ENCODE measurements at places on chromosomes 7 and 10. TPM values are rescaled to one million over a fixed set of nuclear protein-coding genes. Genes with fewer than 3 reads are reported as not detected.

Gene PTPN20
- 0.42 TPM for total RNA-seq

Gene WEE2
- total RNA-seq = 0.09 TPM

Gene SUGCT
- 21.4 TPM for total RNA-seq

Gene CRCP
- total RNA-seq = 30.0 TPM

Gene ADCY1
- total RNA-seq = 22.9 TPM

Gene ANLN
- total RNA-seq = 56.7 TPM

Gene GIMAP6
- 0.09 TPM for total RNA-seq

- peak within 1 kb of the TSS; percentile 90 for H3K27ac ChIP-seq
- DNase-seq = peak; percentile 91
- no peaks in the 10 kb centered on the region for H3K36me3 ChIP-seq
- H3K4me3 ChIP-seq = peak within 1 kb of the TSS; percentile 66
- peaks cover 38% of the 10 kb centered on the region for H3K4me1 ChIP-seq
Measured at GRCh38 chr10:11017570-11018431, at the start of gene CELF2. CELF2 (plus strand) TSS chr10:11017872; CDS start chr10:11018090, 218 bp downstream.

DNA sequence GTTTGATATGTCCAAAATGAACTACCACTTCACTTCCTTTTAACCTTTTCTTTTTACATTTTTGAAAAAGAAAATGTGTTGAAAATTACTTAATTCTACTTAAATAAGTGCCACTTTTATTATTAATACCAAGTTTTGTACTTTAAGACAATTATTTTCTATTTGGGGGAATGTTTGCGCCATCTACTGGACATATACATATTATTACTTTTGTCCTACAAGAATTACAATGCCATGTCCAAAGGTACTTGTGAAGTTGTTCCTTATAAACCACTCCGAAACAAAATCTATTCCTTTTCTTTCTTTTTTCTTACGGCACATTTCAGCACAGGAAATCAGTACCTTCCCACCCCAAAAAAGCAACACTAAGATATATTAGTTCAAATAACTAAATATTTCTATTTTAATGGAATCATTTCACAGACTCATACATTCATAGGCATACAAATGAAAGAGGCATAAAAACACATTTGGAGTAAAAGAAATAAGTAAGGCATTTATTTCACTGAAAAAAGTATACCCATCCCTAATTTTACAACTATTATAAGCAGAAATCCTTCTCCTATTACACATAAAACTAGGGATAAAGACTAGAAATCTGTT is 169.9 kb downstream of the RNF133 start:
- no peak overlapping the region for H3K4me3 ChIP-seq
- H3K27me3 ChIP-seq = no peaks in the 10 kb centered on the region
- DNase-seq = peak; percentile 61
- H3K36me3 ChIP-seq = no peaks in the 10 kb centered on the region
- no peak overlapping the region for H3K27ac ChIP-seq
- H3K4me1 ChIP-seq = no peaks in the 10 kb centered on the region

- H3K27ac ChIP-seq = no peak overlapping the region
- no peak overlapping the region for H3K4me3 ChIP-seq
- H3K4me1 ChIP-seq = peaks cover 21% of the 10 kb centered on the region
- no peak for DNase-seq
Measured at GRCh38 chr10:9656386-9656785, 1361.3 kb upstream of the CELF2 start.

DNA sequence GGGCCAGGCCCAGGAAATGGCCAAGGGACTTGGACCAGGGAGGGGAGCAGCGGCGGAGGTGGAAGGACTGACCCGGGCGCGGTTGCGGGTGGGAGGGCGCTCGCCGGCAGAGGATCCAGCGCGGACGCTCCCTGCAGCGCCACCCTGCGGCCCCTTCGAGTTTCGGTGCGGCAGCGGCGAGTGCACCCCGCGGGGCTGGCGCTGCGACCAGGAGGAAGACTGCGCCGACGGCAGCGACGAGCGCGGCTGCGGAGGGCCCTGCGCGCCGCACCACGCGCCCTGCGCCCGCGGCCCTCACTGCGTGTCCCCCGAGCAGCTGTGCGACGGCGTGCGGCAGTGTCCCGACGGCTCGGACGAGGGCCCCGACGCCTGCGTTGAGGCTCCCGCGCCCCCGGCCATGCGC is 16.8 kb upstream of the ZNF467 start:
- H3K27me3 ChIP-seq = peaks cover 35% of the 10 kb centered on the region
- H3K4me1 ChIP-seq = no peaks in the 10 kb centered on the region
- no peak overlapping the region for H3K27ac ChIP-seq
- DNase-seq = peak; percentile 32

DNA sequence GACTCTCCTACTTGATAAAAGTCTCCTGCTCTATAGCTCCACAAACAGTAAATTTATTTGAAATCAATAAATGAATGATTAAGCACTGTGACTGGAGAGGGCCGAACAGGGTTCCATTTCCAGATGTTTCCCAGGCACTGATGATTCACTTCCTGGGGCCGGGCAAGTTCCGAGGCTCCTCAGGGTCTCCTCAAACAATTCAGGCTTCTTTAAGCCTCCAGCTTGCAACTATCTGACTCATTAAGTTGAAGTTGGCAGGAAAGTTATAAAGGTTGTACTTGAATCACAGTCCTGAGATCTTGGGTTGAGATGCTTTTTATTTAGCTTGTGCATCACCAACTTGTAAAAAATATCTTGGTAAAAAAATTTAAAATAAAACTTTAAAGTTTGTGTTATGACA is 612.9 kb downstream of the DNAJB6 start:
- no peak overlapping the region for H3K27ac ChIP-seq
- no peaks in the 10 kb centered on the region for H3K36me3 ChIP-seq
- DNase-seq = no peak
- no peak overlapping the region for H3K4me3 ChIP-seq

GRCh38 chr7:16735020-16735419 is 18.5 kb upstream of the TSPAN13 start:
- no peaks in the 10 kb centered on the region for H3K27me3 ChIP-seq
- no peak overlapping the region for H3K27ac ChIP-seq
- H3K36me3 ChIP-seq = no peaks in the 10 kb centered on the region
- no peak overlapping the region for H3K4me3 ChIP-seq

- peaks cover 9% of the 10 kb centered on the region for H3K36me3 ChIP-seq
- H3K4me1 ChIP-seq = peaks cover 5% of the 10 kb centered on the region
- H3K27ac ChIP-seq = no peak overlapping the region
Measured at GRCh38 chr10:112426111-112426510, 20.6 kb downstream of the ZDHHC6 start.

DNA sequence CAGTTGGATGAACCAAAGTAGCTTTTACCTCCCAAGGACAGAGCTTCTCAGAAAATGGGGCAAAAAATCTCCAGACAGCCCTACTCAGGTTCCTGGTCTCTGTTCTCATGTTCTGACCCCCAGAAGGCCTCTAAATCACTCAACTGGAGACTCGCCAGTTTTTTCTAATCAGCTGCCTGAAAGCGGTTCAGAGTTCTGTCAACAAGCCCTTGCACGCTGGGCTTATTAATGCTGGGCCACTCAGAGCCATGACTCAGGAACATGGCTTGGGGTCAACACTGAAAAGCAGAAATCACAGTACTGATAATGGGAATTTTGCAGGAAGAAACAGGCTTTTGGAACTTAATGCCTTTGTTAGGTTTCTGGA is 15.3 kb downstream of the ECHDC3 start:
- H3K4me1 ChIP-seq = peaks cover 15% of the 10 kb centered on the region
- no peaks in the 10 kb centered on the region for H3K27me3 ChIP-seq
- DNase-seq = peak; percentile 94
- no peaks in the 10 kb centered on the region for H3K36me3 ChIP-seq
- no peak overlapping the region for H3K4me3 ChIP-seq

- no peak overlapping the region for H3K4me3 ChIP-seq
- no peaks in the 10 kb centered on the region for H3K36me3 ChIP-seq
- peaks cover 4% of the 10 kb centered on the region for H3K4me1 ChIP-seq
- H3K27me3 ChIP-seq = peaks cover 6% of the 10 kb centered on the region
Measured at GRCh38 chr7:2680792-2681490, 7.1 kb upstream of the AMZ1 start.

GRCh38 chr7:19011212-19011611 is 106.2 kb downstream of the TWIST1 start:
- no peak overlapping the region for H3K27ac ChIP-seq
- no peak for DNase-seq
- no peaks in the 10 kb centered on the region for H3K36me3 ChIP-seq
- H3K4me3 ChIP-seq = no peak overlapping the region

DNA sequence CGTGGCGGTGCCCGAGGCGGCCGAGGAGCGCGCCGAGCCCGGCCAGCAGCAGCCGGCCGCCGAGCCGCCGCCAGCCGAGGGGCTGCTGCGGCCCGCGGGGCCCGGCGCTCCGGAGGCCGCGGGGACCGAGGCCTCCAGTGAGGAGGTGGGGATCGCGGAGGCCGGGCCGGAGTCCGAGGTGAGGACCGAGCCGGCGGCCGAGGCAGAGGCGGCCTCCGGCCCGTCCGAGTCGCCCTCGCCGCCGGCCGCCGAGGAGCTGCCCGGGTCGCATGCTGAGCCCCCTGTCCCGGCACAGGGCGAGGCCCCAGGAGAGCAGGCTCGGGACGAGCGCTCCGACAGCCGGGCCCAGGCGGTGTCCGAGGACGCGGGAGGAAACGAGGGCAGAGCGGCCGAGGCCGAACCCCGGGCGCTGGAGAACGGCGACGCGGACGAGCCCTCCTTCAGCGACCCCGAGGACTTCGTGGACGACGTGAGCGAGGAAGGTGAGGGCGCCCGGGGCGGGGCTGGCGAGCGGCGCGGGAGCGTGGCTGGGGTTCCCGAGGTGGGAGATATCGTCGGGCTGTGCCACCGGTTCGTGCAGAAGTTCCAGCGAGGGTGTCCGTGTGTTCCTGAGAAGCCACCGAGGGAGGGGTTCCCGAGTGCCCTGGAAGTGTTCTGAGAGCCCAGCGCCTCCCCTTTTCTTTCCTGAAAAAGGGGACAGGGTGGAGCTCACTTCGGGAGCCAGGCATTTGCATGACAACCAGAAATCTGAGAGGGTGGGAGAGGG is 495 bp downstream of the EIF3B start:
- DNase-seq = peak; percentile 10
- H3K4me3 ChIP-seq = peak overlapping the region; percentile 97
- H3K4me1 ChIP-seq = peaks cover 14% of the 10 kb centered on the region
- peaks cover 5% of the 10 kb centered on the region for H3K36me3 ChIP-seq
- peak overlapping the region; percentile 100 for H3K27ac ChIP-seq
- no peaks in the 10 kb centered on the region for H3K27me3 ChIP-seq

DNA sequence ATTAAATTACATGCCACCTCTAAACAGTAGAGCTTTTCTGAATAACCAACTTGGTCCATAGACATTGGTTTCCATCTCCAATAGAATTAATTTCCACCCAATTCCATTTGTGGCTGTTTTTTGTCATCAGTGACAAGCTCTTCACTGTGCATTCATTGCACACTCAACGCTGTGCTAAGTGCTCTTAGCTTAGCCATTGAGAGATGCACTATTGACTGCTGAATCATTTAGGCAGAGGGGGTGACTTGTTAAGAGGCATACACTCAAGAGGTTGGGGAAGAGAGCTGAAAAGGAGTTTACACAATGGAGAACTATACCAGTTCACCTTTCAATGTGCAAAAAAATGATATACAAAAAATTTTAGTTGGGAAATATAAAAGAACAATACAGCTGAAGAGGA is 31.9 kb upstream of the CBLL1 start:
- H3K4me3 ChIP-seq = no peak overlapping the region
- H3K27ac ChIP-seq = no peak overlapping the region
- no peaks in the 10 kb centered on the region for H3K27me3 ChIP-seq
- peak; percentile 73 for DNase-seq

- no peaks in the 10 kb centered on the region for H3K27me3 ChIP-seq
- H3K36me3 ChIP-seq = no peaks in the 10 kb centered on the region
- H3K4me3 ChIP-seq = no peak overlapping the region
- DNase-seq = no peak
Measured at GRCh38 chr10:132446195-132446581, 49.2 kb downstream of the PWWP2B start.

GRCh38 chr10:129184196-129184595 is 282.8 kb upstream of the MGMT start:
- no peak for DNase-seq
- H3K27me3 ChIP-seq = no peaks in the 10 kb centered on the region
- no peaks in the 10 kb centered on the region for H3K36me3 ChIP-seq

- H3K4me3 ChIP-seq = no peak overlapping the region
- peaks cover 10% of the 10 kb centered on the region for H3K27me3 ChIP-seq
- DNase-seq = no peak
- H3K36me3 ChIP-seq = no peaks in the 10 kb centered on the region
Measured at GRCh38 chr10:131895116-131895515, 5.7 kb upstream of the PPP2R2D start.

DNA sequence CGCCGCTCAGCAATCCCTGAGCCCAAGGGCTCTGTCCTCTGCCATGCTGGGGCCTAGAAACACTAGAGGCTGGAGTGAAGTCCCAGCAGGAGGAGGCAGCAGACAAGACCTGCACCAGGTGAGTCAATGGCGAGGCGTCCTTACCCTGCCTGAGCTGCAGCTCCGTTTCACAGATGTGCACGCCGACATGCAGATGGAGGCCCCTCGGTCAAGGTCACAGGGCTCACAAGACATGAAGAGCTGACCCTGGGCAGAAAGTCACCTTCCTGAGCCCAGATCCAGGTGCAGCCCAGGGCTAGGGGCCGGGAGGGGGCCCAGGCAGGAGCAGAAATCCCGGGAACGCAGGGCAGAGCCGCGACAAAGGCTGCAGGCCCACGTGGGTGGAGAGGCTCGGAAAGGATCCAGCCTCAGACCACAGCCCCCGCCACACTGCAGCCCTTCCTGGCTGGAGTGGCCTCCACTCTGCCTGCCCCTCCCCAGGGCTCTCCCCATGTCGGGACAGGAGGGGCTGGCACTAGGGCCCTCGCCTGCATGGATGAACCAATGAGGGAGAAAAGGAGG is 23.8 kb downstream of the PDGFA start:
- H3K36me3 ChIP-seq = peaks cover 6% of the 10 kb centered on the region
- H3K27me3 ChIP-seq = no peaks in the 10 kb centered on the region
- no peak overlapping the region for H3K4me3 ChIP-seq
- no peak overlapping the region for H3K27ac ChIP-seq
- DNase-seq = no peak

- H3K4me1 ChIP-seq = peaks cover 20% of the 10 kb centered on the region
- DNase-seq = no peak
Measured at GRCh38 chr7:1669064-1669951, 769 bp upstream of the ELFN1 start.

DNA sequence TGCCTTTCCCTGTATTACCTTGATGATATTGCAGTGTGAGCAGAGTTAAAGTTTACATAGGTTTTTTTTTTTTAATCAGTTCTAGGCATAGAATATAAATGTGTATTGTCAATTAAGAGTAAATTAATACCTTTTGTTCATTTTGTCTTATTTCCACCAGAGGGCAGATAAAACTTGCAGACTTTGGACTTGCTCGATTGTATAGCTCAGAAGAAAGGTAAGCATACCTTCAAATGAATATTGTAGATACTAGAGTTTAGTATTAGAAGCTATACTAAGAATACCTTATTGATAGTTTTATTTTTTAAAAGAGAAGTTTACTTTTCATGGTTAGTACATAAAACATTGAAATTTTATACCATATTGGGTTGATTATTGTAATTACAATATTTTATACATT is 86.8 kb downstream of the MPLKIP start:
- no peak for DNase-seq
- H3K27ac ChIP-seq = no peak overlapping the region
- H3K4me3 ChIP-seq = no peak overlapping the region
- H3K27me3 ChIP-seq = no peaks in the 10 kb centered on the region
- H3K4me1 ChIP-seq = no peaks in the 10 kb centered on the region
- H3K36me3 ChIP-seq = no peaks in the 10 kb centered on the region

Measured in cardiac muscle cell (in vitro differentiated cells and primary cell).